Activated naive CD4-positive, alpha-beta T cell (primary cell): ENCODE measurements at places on chromosomes 2 and 18.

- DNase-seq = no peak
These were observed 187.6 kb downstream of the ZNF521 start for GRCh38 chr18:25164211-25164847.

GRCh38 chr2:134234535-134234934, 19.3 kb upstream of the MGAT5 start:
- DNase-seq = no peak

DNA sequence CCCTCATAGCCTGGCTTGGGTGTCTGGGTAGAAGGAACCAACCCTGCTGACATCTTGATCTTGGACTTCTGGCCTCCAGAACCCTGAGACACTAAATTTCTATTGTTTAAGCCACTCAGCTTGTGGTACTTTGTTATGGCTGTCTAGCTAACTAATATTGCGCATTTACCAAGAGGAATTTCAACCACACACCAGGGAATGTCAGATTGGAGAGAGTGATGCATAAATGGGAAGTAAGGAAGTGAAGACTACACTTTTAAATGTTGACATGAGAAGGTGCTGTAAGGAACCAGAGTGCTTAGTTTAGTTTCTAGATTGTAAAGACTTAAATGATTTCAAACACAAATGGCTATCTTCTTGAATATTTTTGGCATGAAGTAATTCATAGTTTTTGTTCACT, 98.9 kb upstream of the ITGB6 start:
- no peak for DNase-seq

DNA sequence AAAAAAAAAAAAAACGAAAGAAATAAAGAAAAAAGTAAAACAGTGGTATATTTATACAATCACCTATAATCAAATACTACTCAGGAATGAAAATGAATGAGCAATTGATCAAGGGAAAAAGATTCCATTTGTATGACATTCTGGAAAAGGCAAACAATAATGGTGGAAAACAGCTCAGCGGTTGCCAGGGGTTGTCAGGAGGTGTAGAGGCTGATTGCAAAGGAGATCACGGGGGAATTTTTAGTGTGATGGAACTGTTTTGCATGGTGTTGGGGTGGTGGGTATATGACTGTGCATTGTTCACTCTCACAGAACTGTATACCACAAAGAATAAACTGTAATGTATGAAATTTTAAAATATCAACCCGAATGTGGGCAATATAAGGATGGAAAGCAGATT, 45.5 kb upstream of the INPP4A start:
- DNase-seq = no peak

DNA sequence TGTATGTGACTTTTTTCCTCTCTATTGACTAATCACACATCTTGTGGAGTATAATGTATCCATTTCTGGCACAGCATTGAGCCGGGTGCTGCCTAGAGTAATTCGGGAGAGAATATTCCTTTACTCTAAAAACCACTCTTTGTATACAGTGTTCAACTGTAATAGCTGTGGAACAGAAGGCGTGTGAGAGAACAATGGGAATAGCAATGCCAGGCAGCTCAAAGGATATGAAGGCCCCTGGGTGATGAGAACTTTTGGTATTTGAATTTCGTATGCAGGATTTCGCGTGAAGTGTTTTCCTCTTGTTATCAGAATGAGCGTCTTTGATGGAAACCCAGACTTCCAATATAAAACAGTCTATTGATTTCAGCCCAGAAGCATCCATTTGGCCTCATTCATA, 84.6 kb upstream of the MAP3K20 start:
- no peak for DNase-seq

DNA sequence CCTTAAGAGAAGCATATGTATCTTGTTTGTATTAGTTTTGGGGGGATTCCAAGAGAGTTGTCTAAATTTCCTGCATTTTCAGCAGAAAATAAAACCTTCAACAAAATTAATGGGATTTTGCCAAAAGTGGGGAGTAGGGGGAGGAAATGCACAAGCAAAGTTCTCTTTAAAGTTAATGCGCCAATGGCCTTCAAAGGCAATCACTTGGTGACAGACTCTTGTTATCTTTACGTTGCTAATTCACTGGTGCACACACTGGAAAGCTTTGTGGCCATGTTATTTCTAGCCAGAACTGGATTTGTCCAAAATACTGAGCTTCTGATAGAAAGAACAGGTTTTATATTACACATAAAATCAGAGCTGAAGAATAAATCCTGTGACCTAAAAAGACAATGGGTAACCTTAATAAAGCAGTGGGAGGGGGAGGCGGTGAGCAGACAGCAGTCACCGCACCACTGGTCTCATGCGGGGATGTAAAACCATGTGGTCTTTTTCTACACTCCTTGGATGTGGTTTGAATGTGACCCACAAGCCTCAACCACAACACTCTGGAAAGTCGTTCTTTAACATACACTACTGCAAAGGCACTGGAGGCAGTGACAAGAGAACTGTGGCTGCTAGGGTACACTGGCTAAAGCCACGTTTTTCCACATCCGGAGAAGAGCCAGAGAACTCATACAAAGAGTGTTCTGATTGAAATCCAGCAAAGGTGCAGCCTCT, 176.9 kb upstream of the SMAD7 start:
- no peak for DNase-seq

GRCh38 chr2:43948370-43948769, 47.4 kb downstream of the LRPPRC start:
- no peak for DNase-seq

DNA sequence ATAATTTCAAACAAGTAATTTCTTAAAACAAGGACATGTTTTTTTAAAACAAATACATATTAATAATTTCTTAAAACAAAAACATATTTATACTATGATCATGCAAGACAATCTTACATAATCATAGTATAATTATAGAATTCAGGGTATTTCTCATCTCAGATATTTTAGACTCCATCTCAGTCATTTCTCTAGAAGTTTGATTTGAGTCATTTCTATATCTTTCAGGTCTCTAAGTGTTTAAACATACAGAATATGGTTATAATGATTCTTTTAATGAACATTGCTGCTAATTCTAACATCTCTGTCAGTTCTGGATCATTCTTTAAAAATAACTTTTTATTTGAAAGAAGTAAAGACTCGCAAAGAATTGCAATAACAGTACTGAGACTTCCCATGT, 154.2 kb upstream of the KYNU start:
- DNase-seq = no peak

DNA sequence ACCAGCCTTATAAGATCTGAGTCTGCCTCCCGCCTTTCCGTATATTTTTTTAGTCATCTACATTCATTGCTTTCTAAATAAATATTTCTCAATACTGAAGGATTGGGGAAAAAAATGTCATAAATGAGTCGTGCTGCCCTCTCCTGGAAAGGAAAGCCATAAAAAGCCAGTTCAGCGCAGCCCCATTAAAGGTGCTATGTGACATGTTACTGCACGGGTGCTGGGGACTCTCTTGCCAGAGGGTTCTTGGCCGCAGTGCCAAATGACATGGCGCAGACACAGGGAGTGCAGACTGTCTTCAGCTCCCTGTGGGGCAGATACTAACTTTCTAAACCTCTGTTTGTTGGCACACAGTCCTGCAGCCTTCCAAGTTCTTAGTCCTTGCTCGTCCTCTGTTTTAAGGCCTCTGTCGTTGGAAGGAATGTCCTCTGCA, 53.7 kb upstream of the MAP3K20 start:
- DNase-seq = no peak

DNA sequence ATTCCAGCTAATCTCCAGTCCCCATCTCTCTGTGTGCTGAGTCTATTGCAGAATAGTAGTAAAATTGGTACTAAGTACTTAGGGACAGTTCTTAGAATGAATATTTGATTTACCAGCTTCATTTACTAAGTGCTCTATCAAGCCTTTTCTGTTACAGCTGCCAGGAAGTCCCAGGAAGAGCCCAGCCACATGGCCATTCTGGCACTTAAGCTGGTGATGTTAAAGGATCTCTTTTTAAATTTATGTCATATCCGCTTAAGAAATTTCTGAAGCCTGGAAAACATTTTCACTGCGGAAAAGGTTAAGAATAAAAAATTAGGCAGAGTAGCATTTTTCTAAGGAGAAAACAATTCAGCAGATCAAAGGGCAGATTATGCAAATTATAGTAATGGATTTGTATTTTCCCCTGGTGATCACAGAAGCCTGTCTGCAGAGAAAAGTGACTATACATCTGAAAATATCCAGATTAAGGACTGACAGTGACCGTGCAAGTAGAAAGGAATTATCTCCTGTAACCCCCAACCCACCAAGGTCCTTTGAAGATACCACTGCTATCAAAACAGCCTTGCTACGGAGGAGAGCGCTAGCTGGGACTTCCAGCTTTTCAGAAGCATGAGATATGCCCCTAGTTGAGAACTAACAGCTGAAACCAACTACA, 260.8 kb downstream of the SH3BP4 start:
- DNase-seq = no peak

- no peak for DNase-seq
These were observed 35.5 kb upstream of the BAZ2B start for GRCh38 chr2:159651884-159652283.

GRCh38 chr2:120566331-120567035, 169.2 kb upstream of the GLI2 start:
- DNase-seq = no peak

DNA sequence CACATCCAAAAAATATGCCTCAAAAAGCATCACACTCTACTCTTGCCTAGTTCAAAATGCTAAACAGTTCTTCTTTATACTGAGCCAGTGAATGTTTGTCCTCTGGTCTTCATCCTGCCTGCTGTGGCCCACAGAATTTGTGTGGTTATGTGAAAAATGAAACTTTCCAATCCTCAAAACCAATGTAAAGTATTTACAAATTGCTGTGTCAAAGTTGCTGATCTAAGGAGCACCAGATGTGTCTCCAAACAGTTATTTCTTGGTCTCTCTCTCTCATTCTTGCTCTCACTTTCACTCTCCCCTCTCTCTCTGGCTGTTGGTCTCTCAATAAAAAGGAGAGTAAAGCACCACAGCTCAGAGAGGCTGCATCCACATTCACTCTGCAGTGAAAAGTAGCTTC, 23.0 kb downstream of the EPHA4 start:
- no peak for DNase-seq

DNA sequence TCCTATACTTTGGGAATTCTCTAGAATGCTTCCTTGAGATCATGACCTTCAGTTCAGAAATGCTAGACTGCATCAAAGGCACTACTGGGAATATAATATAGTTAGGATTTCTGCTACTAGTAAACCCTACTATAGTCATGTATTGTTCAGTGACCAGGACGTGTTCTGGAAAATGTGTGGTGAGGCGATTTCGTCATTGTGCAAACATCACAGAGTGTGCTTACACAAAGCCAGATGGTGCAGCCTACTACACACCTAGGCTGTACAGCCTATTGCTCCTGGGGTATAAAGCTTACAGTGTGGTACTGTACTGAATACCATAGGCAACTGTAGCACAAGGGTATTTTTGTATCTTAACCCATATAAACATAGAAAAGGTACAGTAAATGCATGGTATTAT, 13.0 kb downstream of the CXCR4 start:
- DNase-seq = no peak

- DNase-seq = no peak
These were observed 671.0 kb upstream of the SOX11 start for GRCh38 chr2:5021136-5021535.

- no peak for DNase-seq
These were observed 64.5 kb downstream of the CRACDL start for GRCh38 chr2:98871506-98871905.

GRCh38 chr2:157872791-157873190, 3.3 kb downstream of the ACVR1 start:
- no peak for DNase-seq

DNA sequence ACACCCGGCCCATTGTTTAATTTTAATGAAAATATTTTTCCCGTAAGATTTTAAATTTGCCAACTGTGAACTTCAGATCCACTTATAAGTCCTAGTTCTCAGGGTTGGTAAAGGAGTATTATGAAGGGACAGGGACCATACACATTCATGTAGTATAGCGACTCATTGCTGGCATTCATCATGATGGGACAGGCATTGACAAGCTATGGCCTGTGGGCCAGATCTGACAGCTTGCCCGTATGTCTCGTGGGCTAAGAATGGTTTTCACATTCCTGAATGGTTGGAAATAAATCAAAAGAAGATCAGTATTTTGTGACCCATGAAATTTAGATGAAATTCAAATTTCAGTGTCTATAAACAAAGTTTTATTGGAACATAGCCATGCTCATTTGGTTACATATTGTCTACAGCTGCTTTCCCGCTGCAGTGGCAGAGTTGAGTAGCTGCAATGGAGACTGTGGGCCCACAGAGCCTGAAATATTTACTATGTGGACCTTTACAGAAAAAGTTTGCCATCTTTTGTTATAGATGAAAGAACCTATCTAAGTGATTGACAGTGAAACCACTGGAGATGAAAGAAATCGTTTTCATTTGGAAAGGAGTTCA, 4.1 kb downstream of the RAPGEF4 start:
- no peak for DNase-seq

DNA sequence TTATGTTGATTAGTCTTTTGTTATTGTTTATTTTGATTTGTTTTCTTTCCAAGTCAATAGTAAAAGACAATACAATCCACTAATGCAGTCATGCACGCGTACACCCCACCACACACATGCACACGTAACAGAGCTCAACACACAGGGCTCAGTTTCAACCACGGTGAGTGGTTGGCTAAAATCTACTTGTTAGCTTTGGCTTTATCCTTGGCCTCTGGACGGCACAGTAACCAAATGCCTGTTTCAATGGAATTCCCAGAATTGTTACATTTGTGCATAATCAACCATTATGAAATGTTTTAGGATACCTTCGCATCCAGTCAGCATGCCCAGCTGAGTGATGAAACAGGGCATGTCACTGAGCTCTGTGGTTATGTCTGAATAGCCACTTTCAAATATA, 53.2 kb downstream of the NYAP2 start:
- no peak for DNase-seq

- peak; percentile 90 for DNase-seq
These were observed at the start of the genes ATRAID and SLC5A6 for GRCh38 chr2:27211943-27212625. ATRAID (plus strand) TSS chr2:27212041; CDS start chr2:27212369, 328 bp downstream. SLC5A6 (minus strand) TSS chr2:27212268; CDS start chr2:27207650, 4,618 bp downstream.

DNA sequence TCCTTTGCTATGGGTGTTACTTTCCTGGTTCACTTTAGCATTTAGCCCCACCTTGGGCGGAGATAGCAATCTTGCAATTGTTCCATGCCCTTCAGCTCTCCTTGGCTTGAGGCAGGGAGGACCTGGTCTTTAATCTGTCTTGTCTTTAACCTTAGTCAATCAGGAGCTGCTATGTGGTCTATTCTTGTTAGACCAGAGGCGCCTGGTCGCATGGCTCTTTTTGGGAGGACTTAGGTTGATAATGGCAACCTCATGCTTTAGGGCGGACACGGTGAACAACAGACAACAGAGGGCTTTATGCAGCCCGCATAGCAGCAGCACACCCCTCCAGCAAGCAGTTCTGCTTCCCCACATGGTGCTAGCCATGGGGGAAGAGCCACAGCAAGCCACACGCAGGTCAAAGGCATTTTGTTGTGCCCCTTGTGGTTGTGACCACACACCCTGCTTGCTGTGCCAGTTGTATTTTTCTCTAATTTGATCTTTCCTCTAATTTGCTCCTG, 17.7 kb upstream of the ZDBF2 start:
- DNase-seq = no peak

- no peak for DNase-seq
These were observed 7.0 kb downstream of the ERLEC1 start for GRCh38 chr2:53793821-53794220.

DNA sequence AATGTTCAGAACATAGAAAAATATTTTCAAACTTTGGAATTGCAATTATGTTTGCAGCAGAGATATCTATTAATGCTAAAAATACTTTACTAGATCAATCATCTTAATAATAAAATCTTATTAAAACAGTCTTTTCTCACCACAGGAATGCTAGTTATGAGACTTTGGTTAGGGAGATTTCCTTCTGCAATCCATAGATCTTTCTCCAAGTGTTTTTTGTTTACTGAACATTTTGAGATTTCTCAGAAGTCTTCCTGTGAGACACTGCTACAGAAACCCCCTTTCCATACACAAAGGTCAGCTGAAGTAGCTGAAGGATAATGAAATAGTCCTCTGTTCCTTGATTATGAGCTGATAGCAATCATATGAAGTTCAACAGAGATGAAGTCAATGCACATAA, 59.4 kb upstream of the RAPH1 start:
- no peak for DNase-seq
